ENCODE measurements at places on chromosomes 13 and 19.

DNA sequence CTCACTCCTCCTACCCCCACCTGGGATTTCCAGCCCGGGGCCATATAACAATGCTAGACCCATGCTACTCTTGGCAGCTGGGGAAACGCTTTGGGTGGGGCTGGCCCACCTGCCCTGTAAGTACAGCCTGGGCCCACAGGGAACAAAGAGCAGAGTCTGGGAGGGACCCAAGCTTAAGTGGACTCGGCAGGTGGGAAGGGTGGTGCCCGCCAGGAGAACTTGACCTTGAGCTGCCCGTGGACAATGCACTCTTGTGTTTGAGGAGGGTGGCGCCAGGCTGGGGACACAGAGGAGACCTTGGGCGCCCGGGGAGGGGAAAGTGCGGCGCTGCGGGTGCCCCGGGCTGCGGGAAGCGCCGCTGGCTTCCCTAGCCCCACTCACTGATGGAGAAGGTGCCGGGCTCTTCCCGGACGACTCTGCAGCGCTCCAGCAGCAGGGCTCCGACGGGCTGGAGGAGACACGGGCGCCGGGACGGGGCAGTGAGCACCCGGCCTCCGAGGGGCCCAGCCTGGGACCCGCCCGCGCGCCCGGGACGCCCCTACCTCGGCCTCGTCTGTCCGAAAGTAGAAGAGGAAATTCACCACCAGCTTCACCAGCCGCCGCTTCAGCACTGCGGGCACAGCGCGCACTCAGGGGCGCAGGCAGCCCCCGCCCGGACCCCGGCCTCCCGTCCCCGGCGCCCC is 607 bp downstream of the PLEKHJ1 start:
- peak; percentile 92 for DNase-seq

GRCh38 chr13:85406269-85406975 is 392.8 kb downstream of the SLITRK6 start:
- DNase-seq = no peak

GRCh38 chr19:15776991-15777970 is 10.2 kb upstream of the OR10H5 start:
- no peak for DNase-seq

DNA sequence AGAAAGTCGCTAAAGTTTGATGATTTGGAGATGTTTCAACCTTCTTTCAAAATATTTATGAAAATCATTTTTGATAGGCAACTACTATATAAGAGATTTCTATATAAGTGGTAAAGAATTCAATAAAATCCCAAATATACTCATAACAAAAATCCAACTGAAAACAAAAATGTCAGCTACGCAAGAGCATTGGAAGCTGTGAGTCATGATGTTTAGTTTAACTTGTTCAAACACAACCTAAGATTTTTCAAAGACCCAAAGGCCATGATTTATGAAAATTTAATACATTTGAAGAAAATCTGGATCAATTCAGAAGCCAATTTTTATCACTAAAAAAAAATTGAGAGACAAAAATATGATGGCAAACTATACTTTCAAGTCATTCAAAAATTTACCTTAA is 226.6 kb downstream of the MZT1 start:
- no peak for DNase-seq

DNA sequence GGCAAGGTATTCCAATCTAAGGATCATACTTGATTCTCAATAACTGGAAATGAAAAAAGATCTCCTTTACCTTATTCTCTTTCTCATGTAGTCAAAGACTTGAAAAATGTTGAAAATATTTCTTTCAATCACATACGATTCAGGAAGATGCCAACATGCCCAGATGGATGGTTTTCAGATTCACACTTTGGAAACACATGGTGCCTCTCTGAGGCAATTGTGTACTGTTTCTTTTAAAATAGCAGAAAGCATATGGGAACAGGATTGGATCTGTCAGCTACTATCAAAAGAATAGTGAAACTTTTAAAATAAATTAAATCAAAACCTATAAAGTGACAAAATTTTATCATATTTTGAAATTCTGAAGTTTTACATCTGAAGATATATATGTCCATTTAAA is 222.4 kb downstream of the SPRY2 start:
- DNase-seq = no peak

- no peak for DNase-seq
These were observed 63.0 kb upstream of the FLT1 start for GRCh38 chr13:28557725-28558520.

DNA sequence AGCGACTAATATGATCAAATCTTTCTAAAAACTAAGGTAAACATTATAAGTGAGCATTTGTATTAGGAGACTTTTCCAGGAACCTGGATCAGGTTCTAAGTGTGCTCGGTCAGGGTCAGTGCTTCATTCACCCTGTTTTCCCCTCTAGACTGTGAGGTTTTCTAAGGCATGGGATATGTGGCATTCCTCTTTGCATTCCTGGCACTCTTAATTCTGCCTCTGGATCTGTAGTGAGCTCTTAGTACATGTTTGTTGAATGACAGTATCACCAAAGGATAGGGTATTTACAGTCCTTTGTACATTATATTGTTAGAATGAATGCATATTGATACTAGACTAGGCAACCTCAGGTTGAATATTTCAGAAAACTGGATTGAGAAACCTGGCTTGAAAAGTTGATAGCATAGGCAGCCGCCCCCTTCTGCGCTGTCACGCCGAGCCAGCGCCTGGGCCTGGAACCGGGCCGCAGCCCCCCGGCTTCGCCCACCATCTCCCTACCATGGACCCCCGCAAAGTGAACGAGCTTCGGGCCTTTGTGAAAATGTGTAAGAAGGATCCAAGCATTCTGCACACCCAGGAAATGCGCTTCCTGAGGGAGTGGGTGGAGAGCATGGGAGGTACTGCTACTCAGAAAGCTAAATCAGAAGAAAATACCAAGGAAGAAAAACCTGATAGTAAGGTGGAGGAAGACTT is 156.5 kb downstream of the KCNRG start:
- no peak for DNase-seq

Measured in NCI-H345 (cell line).